ENCODE measurements at places on chromosomes 2 and 18. TPM values are rescaled to one million over a fixed set of nuclear protein-coding genes. Genes with fewer than 3 reads are reported as not detected.

The DSC1 gene
- total RNA-seq, result not detected

The NYAP2 gene
- not detected for total RNA-seq

The LCT gene
- total RNA-seq, result 0.74 TPM

The CELF4 gene
- total RNA-seq, result not detected

The ELAC1 gene
- 7.1 TPM for total RNA-seq

The OTOS gene
- not detected for total RNA-seq

The SULT1C4 gene
- total RNA-seq, result not detected

The AQP12B gene
- not detected for total RNA-seq

The SCN7A gene
- not detected for total RNA-seq

The DSG1 gene
- not detected for total RNA-seq

The DNAH7 gene
- not detected for total RNA-seq

The YWHAQ gene
- total RNA-seq, result 217 TPM

The PTGR3 gene
- 27.0 TPM for total RNA-seq

The ASPRV1 gene
- 1.1 TPM for total RNA-seq

The GNLY gene
- total RNA-seq, result 330 TPM

The TRABD2A gene
- total RNA-seq, result 66.6 TPM

The DLGAP1 gene
- 0.44 TPM for total RNA-seq

The ZRANB3 gene
- total RNA-seq, result 4.4 TPM

The DSC2 gene
- total RNA-seq, result not detected

The SP3 gene
- 95.6 TPM for total RNA-seq

The PTH2R gene
- total RNA-seq, result 0.07 TPM

The MYO7B gene
- 0.54 TPM for total RNA-seq

The BARD1 gene
- total RNA-seq, result 28.7 TPM

The IRS1 gene
- 6.3 TPM for total RNA-seq

The STPG4 gene
- 0.22 TPM for total RNA-seq

The GALR1 gene
- total RNA-seq, result not detected

The GLI2 gene
- 2.5 TPM for total RNA-seq

The RESP18 gene
- not detected for total RNA-seq

The GAD1 gene
- 5.1 TPM for total RNA-seq

The SPHKAP gene
- not detected for total RNA-seq

The EMILIN1 gene
- total RNA-seq, result 1.4 TPM

The C2orf66 gene
- 1.8 TPM for total RNA-seq

The PLEKHA3 gene
- total RNA-seq, result 30.9 TPM

The ILKAP gene
- total RNA-seq, result 74.8 TPM

The GCG gene
- not detected for total RNA-seq

The MROH2A gene
- not detected for total RNA-seq

The MOCOS gene
- 0.17 TPM for total RNA-seq

The STK17B gene
- total RNA-seq, result 419 TPM

The ZNF385B gene
- total RNA-seq, result not detected

The C2orf80 gene
- total RNA-seq, result not detected

The ASB18 gene
- total RNA-seq, result not detected

The OTX1 gene
- not detected for total RNA-seq

The REG3A gene
- total RNA-seq, result not detected

The VAMP5 gene
- total RNA-seq, result 68.7 TPM

The PROKR1 gene
- total RNA-seq, result 0.05 TPM

The MYOM1 gene
- 1.6 TPM for total RNA-seq

All from T-helper 1 cell treated with Interleukin-12 subunit alpha and Interleukin-12 subunit beta and Interleukin-4 antibody, amounts not matched to agents 30 ng/mL and 1 ng/mL, for 36 hours (primary cell).